ENCODE measurements at places on chromosomes 12 and 14.
A peak's percentile ranks its signal among the peaks of the same experiment; 100 is the strongest.

GRCh38 chr12:107402041-107403022 is 283.3 kb upstream of the PWP1 start:
- peak; percentile 68 for DNase-seq

GRCh38 chr12:22787557-22787956 is 162.6 kb downstream of the ETNK1 start:
- DNase-seq: no peak

GRCh38 chr14:24052656-24053547 is 1.1 kb downstream of the CARMIL3 start:
- DNase-seq: no peak

GRCh38 chr14:70144046-70144445 is 44.7 kb downstream of the SLC8A3 start:
- DNase-seq: no peak

DNA sequence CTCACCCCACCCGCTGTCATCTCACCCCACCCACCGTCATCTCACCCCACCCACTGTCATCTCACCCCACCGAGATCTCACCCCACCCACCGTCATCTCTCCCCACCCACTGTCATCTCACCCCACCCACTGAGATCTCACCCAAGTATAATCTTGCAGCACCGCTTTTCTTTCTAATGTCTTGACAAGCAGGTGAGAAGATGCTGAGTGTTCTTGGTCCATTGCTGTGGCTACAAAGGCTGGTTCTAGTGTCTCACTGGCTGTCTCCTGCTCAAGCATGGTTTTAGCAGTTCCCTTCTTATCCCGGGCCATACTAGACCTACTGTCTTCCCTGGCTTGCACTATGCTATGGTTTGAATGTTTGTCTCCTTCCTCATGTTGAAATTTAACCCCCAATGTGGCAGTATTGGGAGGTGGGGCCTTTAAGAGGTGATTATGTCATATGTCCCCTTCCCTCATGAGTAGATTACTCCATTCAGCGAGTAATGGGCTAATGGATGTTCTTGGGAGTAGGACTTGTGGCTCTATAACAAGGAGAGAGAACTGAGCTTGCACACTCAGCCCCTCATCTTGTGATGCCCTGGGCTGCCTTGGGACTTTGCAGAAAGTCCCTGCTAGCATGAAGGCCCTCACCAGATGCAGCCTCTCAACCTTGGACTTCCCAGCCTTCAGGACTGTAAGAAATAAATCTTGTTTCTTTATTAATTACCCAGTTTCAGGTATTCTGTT is 47.7 kb upstream of the PPP2R5C start:
- DNase-seq: no peak

All from NCI-H510A treated with DMSO at 0.1 percent for 48 hours (cell line).